Stimulated activated CD8-positive, alpha-beta memory T cell treated with anti-CD3 and anti-CD28 coated beads, Interleukin-12 subunit alpha, Interleukin-12 subunit beta, amount 100 ng/mL, for 1 hour (primary cell): ENCODE measurements at places on chromosomes 16 and 17.

- DNase-seq, result no peak
Observed at GRCh38 chr16:56936491-56936890, 4.5 kb downstream of the HERPUD1 start.

- DNase-seq, result no peak
Observed at GRCh38 chr17:51706093-51706492, 445.7 kb downstream of the UTP18 start.

DNA sequence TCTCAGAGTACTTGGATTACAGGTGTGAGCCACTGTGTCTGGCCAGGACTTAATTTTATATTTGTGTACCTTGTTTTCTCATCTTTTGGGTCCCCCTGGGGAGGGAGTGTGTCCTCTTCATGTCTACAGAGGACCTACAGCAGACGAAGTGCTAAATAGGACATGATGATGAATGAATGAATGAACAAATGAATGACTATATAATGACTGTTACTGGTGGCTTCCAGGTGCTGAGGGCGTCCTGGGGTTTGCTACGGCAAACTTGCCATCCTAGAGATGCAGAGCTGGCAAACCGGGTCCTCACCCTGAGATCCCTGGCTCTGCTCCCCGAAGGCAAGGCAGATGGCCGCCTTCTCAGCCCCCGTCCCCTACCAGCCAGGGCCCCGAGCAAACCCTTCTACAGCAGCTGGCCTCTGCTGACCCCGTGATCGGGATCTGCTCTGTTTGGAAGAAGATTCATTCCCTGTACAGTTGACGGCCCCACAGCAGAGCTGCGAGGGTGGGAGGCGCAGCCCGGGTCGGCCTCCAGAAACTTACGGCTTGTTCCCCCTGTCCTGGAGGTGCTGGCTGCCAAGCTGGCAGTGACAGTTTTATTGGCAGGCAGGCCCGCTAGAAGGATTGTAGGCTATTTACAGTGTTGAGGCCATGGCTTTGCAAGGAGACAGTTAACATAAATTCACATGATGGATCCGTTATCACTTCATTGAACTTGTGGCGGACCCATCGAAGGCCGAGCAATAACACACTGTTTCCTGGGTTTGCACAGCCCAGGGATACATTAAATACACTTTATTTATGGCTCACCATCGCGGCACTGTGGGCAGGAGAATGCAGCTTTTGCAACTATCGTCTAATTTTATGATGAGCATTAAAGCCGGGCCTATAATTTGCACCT, 197.7 kb upstream of the GSE1 start:
- DNase-seq, result no peak

DNA sequence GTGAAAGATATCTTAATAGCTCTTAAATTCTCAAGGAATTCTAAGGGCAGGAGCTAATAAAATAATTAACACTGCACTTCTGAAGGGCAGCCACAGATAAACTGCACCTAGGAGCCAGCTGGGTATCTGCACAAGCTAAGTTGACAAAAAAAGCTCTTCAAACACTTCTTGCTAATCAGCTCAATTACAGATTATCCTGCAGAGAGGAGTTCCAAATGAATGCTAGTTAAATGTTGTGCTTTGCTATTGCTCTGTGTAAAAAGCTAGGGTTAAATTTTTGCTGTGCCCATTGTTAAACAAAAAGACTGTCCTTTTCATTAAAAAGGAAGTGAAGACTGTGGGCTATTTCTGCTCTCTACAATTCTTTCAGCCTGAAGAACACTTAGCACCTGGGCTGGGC, 158.5 kb upstream of the SHISA6 start:
- DNase-seq, result no peak

- DNase-seq, result no peak
Observed at GRCh38 chr17:45906237-45906636, 11.9 kb downstream of the MAPT start.

GRCh38 chr16:69861292-69862030, 89.7 kb upstream of the CLEC18A start:
- DNase-seq, result no peak

DNA sequence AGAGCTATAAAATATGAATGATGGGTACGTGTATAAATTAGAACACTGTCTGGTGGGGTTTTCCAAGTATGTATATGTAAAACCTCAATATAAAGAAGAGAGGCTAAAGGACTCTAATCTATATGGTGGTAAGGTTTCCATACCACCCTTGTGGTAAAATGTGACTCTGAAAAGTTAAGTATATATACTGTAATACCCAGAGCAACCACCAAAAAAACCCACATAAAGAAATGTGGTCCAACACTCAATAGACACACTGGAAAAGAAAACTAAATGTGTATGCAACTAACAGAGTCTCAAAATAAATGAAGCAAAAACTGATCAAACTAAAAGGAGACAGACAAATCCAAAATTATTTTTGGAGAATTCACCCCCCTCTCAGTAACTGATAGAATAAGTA, 72.2 kb downstream of the XPO6 start:
- DNase-seq, result no peak

DNA sequence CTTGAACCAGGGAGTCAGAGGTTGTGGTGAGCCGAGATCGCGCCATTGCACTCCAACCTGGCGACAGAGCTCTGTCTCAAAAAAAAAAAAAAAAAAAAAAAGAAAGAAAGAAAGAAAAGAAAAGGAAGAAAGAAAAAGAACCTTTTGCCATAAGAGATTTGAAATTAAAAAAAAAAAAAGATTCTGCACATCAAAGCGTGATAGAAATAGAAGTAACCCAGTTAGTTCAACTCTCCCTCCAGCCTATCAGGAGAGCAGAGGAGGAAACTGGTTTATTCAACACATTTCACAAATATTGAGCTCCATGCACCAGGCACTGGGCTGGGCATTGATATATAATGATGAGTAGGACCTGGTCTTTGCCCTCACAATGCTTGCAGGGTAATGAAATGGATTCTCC, 2.4 kb upstream of the SOCS3 start:
- no peak for DNase-seq
